ENCODE measurements at places on chromosomes 5 and 9.

- DNase-seq, result no peak
These were observed 66.3 kb upstream of the UNC5A start for GRCh38 chr5:176743868-176744583.

DNA sequence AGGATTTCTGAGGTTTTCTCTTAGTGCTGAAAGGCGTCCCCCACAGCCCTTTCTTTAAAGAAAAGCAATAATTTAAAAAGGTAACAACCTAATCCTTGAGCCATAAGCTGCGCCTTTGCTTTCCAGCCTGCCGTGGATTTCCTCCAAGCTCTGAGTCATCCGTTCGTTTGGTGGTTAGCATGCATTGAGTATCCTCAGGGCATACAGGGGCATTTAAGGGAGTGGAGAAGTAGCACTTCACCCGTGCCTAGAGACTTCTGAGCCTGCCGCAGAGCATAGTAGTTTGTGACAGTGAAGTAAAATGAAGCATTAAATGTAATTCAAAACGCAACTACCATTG is 892 bp upstream of the TNC start:
- DNase-seq, result no peak

DNA sequence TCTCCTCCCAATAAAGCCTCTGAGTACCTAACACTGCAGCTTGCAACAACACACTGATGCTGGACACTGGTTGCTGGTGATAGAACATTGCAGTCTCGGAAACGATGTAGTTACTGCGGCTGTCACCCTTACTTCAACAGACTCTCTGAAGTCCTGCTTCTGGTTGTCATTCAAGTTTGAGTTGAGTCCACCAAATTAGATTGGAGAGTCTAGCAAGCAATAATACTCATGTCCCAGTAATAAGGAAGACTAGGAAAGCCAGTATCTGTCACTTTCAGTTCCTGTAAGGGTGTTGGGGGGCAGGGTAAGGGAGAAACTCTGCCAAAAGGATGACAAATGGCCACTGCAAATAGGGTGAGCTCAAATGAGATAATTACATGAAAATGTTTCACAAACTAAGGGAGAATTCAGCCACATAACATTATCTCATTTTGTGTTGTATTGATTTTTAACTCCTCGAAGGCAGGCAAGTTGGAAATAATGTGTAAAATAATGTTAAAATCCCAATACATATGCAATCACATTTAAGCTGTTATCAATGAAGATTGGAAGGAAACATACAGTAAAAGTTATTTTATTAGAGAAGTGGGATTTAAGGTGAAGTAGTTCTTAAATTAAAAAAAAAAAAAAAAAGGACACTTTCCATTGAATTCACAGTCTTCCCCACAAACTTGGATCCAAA is 849 bp upstream of the IFT74 start:
- no peak for DNase-seq

- DNase-seq, result no peak
These were observed 987 bp downstream of the RAB24 start for GRCh38 chr5:177302354-177303110.

GRCh38 chr5:139406963-139407362 is 3.1 kb upstream of the SPATA24 start:
- DNase-seq, result no peak

GRCh38 chr9:130193531-130194377 is 21.6 kb downstream of the NCS1 start:
- DNase-seq, result no peak

- DNase-seq, result no peak
These were observed 137.0 kb downstream of the ADAMTSL1 start for GRCh38 chr9:18610956-18611355.

GRCh38 chr9:136662656-136663581 is at the start of gene EGFL7:
Gene EGFL7 (plus strand): TSS chr9:136662916. CDS start chr9:136668283, 5,367 bp downstream.
- DNase-seq, result no peak

- DNase-seq, result no peak
These were observed 55.1 kb downstream of the LOX start for GRCh38 chr5:122022966-122023365.

DNA sequence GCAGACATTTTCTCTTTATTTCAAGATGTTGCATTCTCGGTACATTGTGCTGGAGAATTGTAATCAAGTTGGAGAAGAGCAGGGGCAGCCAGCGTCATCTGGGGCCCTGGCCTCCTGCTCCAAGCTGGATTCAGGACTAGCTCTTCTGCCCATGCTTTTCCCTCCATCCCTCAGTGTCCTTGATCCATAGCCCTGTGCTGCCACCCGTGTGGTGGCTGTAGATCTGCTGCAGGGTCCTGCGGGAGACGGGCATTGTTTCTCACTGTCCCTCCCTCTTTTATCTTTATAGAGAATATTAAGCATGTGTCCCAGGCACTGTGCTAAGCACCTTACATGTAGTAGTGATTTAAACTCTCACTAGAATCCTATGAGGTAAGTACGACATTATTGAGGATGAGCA is 60.5 kb upstream of the HAND1 start:
- no peak for DNase-seq

- DNase-seq, result no peak
These were observed 18.6 kb upstream of the TJP2 start for GRCh38 chr9:69155341-69156030.

GRCh38 chr9:68827837-68828744 is 123.1 kb downstream of the PIP5K1B start:
- no peak for DNase-seq

DNA sequence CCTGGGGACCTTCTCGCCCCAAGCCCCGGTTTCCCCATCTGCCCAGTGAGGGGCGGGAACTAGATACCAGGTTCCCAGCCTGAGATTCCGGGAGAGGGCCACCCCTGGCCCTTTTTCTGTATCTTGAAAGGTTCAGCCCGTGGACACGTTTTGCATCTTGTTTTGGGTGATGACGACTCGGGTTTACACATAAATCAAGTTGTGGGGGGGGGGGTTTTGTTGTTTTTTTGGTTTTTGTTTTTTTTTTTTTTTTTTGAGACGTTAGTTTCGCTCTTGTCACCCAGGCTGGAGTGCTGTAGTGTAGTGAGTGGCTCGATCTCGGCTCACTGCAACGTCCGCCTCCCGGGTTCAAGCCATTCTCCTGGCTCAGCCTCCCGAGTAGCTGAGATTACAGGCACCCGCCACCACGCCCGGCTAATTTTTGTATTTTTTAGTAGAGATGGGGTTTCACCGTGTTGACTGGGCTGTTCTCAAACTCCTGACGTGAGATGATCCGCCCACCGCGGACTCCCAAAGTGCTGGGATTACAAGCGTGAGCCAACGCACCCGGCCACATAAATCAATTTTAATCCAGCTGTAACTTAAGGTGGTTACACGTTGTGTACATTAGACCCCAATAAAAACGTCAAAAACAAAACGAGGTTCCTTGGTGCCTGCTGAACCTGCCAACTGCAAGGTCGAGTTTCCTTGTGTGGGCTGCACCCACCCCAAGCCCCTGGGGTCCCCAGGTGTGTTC is 1.1 kb upstream of the BRD3 start:
- no peak for DNase-seq

GRCh38 chr5:147906326-147907095 is at the start of gene C5orf46:
Gene C5orf46 (minus strand): TSS chr5:147906538. CDS start chr5:147906501, 37 bp downstream.
- no peak for DNase-seq

DNA sequence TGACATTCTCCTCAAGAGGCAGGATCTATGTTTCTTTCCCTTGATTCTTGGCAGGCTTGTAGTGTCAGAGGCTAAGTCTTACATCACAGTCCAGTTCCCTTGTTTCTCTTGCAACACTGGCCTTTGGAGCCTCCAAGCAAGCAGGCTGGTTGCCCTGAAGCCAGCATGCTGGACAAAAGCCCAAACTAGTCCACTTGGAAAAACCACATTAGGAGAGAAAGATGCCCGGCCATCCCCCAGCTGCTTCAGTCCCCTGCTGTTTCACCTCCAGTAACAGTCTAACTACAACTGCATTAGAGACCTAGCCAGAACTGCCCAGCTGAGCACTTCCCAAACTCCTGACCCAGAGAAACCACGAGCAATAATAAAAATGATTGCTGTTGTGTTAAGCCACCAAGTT is 87.6 kb downstream of the ADAMTS6 start:
- no peak for DNase-seq

DNA sequence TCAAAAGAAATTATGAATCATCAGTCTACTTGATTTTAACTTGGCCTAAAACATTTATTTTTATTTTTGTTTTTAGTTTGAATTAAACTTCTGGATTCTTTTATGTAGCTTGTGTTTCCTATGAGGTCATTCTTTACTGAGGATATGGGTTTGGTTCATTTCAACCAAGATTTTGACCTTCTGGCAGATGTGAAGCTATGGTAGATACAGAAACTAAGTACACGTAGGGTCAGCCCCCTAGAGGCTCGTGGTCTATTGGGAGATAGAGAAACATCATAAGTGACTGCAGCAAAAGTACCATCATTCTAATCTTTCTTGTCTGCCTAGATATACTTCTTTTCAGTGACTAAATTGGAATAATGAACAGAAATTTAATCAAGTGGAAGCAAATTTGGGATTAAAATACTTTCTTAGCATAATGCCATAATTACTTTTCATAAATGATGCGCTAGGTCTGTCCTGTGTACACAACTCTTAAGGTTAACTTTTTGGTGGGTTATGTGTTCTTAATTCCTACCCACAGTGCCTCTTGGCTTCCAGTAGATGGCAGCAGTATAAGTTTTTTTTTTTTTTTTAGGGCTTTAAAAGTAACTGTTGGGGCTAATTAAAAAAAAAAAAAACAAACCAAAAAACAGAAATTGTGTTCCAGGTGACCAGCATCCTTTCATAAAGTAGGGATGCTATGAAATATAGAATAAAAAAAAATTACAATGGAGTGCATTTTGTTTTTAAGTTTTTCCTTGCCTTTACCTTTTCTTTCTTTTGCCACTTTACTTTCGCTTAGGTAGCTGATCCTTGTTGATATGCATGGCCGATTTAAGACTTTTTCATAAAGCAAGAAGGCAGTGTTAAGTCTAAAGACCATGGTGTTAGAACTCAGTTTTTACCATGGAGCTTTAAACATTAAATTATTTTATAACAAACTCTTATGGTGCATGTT is 49.9 kb downstream of the LRRTM2 start:
- DNase-seq, result no peak

GRCh38 chr9:120567874-120568273 is 12.1 kb downstream of the CDK5RAP2 start:
- DNase-seq, result no peak

- DNase-seq, result no peak
These were observed 399.2 kb downstream of the IRX2 start for GRCh38 chr5:2352101-2352861.

- DNase-seq, result no peak
These were observed 10.5 kb downstream of the RPS14 start for GRCh38 chr5:150438873-150439546.

- no peak for DNase-seq
These were observed 8.2 kb downstream of the IL4 start for GRCh38 chr5:132681983-132682382.

DNA sequence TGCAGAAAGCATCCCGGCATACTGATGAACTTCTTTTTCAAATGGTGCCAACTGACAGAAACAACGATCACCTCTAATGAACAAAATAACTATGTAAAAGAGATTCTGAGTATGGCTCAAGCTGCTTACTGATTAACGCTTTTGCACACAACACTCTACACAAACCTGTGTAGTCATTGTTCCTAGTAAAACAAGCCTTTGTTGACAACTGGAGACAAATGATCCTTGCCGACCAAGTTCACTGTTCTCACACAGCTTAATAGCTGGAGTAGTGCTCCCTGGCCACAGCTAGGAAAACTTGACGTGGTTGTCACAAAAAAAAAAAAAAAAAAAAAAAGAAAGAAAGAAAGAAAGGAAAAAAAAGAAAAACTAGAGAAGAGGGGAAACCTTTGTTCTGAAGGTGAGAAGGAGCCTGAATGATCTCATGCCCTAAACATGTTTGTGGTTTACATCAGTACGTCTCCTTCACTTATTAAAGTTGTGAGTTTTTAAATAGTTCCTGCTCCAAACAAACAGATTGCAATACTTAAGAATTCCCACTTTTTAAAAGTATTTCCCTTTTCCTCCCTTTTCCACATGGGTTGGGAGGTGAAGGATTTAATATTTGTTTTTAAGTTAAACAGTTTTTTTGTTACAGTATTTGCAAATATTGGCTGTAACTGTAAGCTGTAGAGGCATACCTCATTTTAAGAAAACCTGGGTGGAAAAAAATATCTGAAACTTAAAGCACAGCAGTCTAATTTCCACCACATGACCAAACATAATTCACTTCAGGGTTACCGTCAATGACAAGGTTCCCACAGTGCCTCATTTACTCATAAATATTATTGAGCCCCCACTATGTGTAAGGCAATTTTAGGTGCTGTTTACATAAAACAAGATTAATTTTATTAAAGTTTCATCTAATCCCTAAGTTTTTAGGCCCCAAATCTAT is 63.7 kb downstream of the GLIS3 start:
- DNase-seq, result no peak

GRCh38 chr5:67308988-67309688 is 112.5 kb upstream of the CD180 start:
- no peak for DNase-seq

- DNase-seq, result no peak
These were observed 158.6 kb upstream of the DMRT1 start for GRCh38 chr9:682633-683508.

DNA sequence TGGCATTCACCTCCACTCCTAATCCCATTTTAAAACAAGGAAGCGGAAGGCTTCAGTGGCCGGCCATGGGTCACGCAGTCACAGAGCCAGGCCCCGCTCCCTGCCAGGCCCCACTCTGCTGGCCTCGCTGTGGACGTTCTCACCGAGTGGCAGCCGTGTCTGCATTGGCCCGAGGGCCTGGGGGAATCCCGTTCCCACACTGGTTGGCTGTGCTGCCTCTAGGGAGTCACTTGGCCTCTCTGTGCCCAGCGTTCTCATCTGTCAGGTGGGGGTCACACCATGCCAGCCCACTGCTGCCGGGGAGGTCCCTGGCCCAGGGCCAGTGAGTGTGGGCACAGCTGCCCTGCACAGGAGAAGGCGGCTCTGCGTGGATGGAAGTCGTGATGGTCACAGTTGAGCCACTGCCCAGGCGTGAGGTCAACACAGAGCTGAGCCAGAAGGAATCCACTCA is 13.4 kb upstream of the SLC9A3 start:
- no peak for DNase-seq

- DNase-seq, result no peak
These were observed 176.6 kb upstream of the TYRP1 start for GRCh38 chr9:12516573-12516972.

GRCh38 chr5:125065741-125066140 is 319.3 kb upstream of the ZNF608 start:
- DNase-seq, result no peak

Measured in stimulated activated CD8-positive, alpha-beta memory T cell treated with anti-CD3 and anti-CD28 coated beads, Interleukin-4, amount 100 ng/mL, for 1 hour (primary cell).